ENCODE measurements at places on chromosomes 7 and 10.

DNA sequence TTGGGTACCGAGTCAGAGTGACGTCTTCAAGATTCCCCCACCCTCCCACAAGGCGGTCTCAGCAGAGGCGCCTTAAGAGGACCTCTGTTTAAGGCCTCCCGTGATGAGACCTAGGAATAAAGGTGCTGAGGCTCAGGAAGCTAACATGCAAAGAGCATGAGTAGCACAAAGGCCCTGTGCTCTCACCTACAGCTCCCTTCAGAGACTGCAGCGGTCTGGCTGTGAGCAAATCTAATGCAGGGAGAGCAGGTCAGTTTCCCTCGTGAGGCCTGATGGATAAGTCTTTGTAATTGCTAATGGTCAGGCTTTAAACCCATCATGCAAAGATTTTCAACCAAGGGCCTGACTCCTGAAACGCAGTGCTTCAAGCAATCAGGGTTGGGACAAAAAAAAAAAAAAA, 909.3 kb upstream of the GHITM start:
- no peak for DNase-seq

DNA sequence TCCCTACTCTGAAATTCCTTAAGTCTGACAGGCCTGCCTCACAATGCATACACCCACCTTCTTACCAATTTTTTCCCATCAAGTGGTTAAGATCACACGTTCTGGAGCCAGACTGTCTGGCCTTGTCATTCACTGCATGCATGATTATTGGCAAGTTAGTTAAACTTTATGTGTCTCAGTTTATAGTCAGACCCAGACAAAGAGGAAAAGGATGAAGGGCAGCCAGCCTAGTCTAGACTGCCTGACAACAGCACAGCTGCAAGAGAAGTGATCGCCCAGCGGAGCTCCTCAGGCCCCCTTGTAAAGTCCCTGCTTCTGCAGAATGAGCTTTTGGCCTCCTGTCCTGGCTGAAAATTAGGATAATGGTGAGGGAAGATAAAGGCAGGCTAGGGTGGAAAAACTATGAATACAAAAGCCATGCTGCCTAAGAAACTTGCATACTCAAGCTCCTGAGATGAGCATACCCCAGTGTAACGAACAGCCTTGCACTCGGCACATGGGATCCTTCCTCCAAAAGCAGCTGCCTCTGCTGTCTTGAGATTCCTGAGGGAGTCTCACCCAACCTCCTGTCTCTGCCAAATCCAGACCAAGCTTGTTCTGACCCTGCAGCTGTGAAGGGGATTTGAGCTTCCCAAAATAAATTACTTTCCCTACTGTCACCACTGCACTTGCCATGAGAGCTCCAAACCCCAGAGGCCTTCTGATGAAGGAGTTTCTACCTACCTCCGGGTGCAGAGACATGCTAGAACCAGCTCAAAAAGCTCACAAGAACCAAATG, 26.7 kb upstream of the MRLN start:
- DNase-seq: no peak

DNA sequence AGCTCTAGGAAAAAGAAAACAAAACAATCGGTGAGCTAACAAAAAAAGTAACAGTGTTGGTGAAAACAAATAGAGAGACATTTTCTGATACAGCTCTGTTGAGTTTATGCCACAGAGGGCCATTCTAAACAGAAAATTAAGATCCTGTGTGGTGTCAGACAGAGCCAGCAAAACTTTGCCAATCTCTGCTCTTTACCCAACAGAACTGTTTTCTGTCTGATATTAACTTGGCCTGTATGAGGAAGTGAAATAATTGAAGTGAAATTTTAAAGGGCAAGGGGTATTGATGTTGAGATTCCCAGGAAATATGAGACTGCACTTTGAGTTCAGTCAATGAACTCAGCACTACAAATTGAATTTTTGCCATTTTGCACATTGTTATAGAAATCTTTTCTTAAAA, 101.0 kb downstream of the AOAH start:
- DNase-seq: no peak

DNA sequence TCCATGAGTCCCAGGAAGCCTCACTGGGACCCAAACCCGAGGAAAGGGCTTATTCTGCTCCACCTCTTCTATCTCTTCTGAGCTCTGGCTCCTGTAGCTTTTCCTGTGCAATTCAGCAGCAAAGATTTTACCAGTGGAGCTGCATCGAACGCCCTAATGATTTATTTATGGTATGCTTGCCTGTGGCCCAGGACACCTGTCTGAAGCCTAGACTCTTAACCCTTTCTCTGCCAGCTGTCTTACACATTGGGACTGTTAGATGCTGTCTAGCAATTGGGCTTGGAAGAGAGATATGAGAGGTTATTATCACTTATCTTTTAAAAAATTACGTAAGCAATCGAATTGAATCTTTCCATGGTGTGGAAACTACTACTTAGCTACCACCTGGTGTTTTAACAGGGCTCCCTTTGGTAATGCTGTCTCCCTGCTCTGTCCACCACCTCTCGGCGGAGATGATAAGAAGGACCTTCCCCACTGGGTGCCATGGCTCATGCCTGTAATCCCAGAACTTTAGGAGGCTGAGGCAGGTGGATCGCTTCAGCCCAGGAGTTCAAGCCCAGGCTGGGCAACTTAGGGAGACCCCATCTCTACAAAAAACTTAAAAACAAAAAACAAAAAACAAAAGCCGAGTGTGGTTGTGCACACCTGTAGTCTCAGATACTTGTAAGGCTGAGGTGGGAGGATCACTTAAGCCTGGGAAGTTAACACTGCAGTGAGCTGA, 8.8 kb downstream of the ACSL5 start:
- no peak for DNase-seq

GRCh38 chr7:24665564-24666294, 91.5 kb downstream of the GSDME start:
- DNase-seq: peak; percentile 29

GRCh38 chr10:99008054-99008453, 227.6 kb downstream of the HPSE2 start:
- no peak for DNase-seq

- no peak for DNase-seq
These were observed 108.8 kb downstream of the ATE1 start for GRCh38 chr10:121819049-121819448.

DNA sequence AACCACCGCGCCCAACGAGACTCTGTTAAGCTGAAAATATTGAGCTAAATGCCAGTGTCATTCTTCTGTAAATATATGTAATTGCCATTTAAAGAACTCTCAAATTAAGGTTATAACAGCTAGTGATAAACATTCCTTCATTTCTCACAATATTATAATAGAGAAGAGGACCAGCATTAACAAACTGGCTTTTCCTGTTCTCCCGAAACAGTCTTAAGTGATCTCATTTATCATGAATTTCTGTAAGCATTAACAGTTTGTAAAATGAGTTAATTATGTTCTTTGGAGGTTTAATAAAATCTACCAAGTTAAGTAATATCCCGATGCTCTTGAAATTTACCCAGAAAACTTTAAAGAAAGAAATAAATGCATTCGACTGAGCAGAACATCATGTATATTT, 352.8 kb downstream of the KCNMA1 start:
- no peak for DNase-seq

- DNase-seq: no peak
These were observed 21.4 kb upstream of the PARP12 start for GRCh38 chr7:140084142-140084655.

DNA sequence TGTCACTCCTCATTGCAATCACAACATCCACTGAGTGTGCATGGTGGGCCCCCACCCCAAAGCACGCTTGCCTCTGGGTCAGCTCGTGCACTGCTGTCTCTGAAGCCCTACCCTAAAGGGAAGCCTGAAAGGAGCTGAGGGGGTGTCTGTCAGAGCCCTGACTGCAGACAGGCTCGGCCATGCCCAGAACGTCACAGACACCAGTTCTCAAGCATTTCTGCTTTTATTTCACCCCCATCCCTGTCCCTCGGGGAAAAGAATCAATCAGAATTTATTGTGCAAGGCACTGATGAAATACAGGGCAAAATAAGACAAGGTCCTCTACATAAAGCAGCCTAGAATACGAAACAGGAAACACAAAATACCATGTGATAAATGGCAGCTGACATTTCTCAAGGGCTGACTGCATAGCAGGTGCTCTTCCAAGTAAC, 231.8 kb downstream of the WDR37 start:
- no peak for DNase-seq

DNA sequence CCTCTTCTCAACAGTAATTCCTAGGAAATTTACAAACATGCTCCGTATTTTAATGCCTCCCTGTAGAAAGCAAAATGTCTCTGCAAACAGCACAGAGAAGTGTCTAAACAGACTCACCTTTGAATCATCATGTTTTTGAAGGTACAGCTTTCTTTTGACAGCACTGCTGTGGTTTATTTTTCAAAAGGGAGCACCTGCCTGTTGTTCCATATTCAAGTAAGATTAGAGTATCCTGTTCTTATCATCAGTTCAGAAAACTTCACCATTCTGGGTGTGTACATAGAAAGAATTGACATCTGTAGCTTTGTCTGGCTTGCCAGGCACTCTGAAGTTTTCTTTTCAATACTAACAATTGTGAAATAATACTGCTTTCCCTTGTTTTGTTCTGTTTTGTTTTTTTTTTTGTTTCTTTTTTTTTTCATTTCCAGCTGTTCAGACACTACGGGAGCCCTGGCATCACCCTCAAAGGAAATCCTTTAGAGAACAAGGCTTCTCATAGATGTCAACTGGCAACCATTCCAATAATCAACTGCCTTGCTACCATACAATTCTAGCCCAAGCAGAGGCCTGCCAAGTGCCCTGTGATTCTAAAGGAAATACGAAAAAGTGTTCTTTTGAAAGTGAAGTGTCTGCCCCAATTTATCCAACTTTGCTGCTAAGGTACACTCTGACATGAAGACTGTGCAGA, 275.9 kb downstream of the PRPF18 start:
- DNase-seq: no peak

GRCh38 chr7:17985473-17986239, 42.0 kb downstream of the PRPS1L1 start:
- no peak for DNase-seq

DNA sequence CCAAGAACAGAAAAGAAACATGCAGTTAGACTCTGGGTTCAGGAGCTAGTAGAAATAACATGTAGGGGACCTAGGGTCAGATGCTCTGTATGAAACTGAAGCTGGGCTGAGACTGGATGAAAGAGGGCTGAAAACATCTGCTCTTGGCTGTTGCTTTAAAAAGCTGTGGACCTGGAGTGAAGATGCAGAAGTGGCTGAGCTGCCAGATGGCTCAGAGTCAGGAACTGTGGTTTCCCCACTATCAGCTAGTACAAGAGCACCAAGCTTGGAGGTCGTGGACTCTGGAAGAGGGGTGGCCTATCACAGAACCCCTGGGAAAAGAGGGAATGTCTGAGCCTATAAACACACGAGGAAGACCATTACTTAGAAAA, 5.9 kb downstream of the ADK start:
- no peak for DNase-seq

DNA sequence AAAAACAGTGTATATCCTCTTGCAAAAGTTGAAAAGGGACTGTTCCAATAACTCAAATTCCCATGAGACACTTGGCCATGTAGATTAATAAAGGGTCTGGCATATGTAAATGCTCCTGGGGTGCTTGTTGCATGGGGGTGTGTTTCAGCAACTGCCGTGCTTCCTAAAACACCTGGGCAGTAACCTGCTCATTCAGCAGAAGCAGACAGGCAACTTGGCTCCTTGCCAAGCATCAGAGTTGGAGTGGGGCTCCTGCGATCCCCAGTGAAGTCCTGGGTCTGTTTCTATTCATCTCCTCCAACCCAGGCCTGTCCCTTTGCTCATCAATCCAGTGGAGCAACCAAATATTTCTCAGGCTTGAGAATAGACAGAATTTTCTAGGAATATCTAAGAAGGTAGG, 42.2 kb upstream of the ADAM12 start:
- DNase-seq: no peak

DNA sequence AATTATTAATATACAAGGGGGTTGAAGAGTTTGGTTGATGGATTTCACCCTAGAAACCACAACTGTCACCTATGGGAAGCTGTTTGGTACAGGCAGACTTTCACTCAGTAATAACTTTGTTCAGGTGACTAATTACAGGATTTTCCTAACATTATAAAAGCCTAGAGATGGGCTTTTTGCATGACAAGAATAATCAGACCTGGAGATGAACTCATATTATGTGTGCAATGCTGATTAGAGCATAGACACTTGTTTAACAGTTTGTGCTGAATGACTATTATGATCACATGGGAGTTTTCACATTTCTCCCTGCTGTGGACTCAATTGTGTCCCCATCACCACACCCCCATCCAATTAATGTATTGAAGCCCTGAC, 90.2 kb upstream of the STEAP4 start:
- no peak for DNase-seq

- DNase-seq: no peak
These were observed 804.4 kb upstream of the CELF2 start for GRCh38 chr10:10213237-10213636.

DNA sequence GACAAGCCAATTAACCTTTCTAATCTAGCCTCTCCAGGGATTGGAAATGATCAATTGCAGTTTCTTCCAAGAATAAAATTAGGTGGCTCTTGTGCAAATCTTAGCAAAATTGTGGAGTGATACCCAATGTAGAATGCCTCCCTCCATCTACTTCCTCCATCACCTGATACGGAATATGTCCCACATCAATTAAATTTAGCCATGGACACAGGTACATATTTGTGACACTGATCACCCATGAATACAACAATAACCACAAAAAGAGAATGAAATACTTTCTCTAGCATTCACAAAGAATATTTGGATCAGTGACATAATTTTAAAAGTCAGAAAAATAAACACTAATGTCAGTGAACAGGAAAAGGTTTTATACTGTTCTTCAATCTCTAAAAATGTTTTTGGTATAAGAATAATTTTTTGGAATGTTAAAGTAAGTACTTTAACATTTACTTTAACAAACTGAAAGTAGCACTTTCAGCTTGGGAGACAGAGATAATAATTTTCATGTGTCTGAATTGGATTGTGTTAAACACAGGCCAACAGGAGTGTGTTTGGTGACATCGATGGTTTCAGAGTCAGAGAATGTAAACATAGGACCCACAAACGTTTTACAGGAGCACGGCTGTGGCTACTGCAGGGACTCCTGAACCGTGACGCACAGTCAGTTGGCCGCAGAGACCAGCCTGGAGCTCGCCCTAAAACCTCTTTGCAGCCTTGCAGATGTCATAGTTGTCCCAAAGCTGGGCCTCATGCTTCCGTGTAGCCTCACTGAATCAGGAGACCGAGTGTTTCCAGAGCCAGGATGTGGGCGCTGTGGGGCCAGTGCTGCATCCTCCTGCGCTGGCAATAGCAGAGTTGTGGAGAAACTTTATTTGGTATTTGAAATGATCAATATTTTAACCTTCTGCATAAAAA, 7.2 kb downstream of the RBM20 start:
- no peak for DNase-seq

DNA sequence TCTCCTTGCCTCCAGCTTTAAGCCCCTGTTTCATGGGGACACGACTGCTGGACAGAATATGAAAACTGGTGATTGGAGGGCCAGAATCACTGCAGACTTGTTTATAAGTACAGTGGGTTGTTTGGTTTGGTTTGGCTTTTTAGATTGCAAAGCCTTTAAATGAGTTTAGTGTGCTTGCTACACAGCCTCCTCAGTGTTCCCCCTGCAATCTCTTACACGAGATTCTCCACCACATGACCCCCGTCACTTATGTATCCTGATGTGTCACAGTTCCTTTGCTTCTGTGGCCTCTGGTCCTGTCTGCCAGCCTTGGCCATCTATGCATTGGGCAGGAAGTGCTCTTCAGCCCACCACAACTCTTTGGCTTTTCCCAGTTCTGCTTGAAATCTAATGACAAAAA, 103.7 kb upstream of the ANKRD1 start:
- DNase-seq: no peak

- DNase-seq: no peak
These were observed 222.2 kb upstream of the FZD1 start for GRCh38 chr7:91041901-91042484.

- DNase-seq: no peak
These were observed 29.0 kb upstream of the ADAM12 start for GRCh38 chr10:126417220-126417825.

- peak; percentile 43 for DNase-seq
These were observed 1.1 kb upstream of the HBP1 start for GRCh38 chr7:107167483-107168232.

All from activated CD4-positive, alpha-beta T cell treated with anti-CD3 and anti-CD28 coated beads for 24 hours (primary cell).